ENCODE measurements at places on chromosomes 5 and 9. TPM values are rescaled to one million over a fixed set of nuclear protein-coding genes. Genes with fewer than 3 reads are reported as not detected.

ARAP3 gene
- total RNA-seq = 45.8 TPM

CCNO gene
- total RNA-seq = 0.33 TPM

LHX3 gene
- not detected for total RNA-seq

SEMA5A gene
- total RNA-seq = 0.10 TPM

CBY3 gene
- not detected for total RNA-seq

SMIM33 gene
- total RNA-seq = not detected

ACOT12 gene
- not detected for total RNA-seq

KIF24 gene
- total RNA-seq = 3.7 TPM

MELK gene
- 12.1 TPM for total RNA-seq

HAVCR1 gene
- total RNA-seq = not detected

SLC4A9 gene
- total RNA-seq = not detected

TRUB2 gene
- total RNA-seq = 16.7 TPM

OR2K2 gene
- not detected for total RNA-seq

NDFIP1 gene
- total RNA-seq = 56.1 TPM

RASGEF1C gene
- not detected for total RNA-seq

LCN12 gene
- total RNA-seq = 0.29 TPM

GARIN3 gene
- total RNA-seq = not detected

FAM221B gene
- not detected for total RNA-seq

LRRC19 gene
- not detected for total RNA-seq

ZNF462 gene
- total RNA-seq = 18.0 TPM

AP3S1 gene
- total RNA-seq = 96.7 TPM

ARID3C gene
- 0.33 TPM for total RNA-seq

ROPN1L gene
- total RNA-seq = 0.96 TPM

NME5 gene
- 1.4 TPM for total RNA-seq

OR1K1 gene
- total RNA-seq = not detected

SCGB3A1 gene
- total RNA-seq = not detected

ATP6V0E1 gene
- total RNA-seq = 172 TPM

LURAP1L gene
- total RNA-seq = 2.3 TPM

CDC25C gene
- total RNA-seq = 7.9 TPM

POU5F2 gene
- total RNA-seq = 2.2 TPM

TMEM232 gene
- 0.67 TPM for total RNA-seq

NMUR2 gene
- not detected for total RNA-seq

GABRA6 gene
- not detected for total RNA-seq

RNF180 gene
- 13.1 TPM for total RNA-seq

PCDHGA2 gene
- 1.6 TPM for total RNA-seq

SPATA31E1 gene
- total RNA-seq = not detected

CCDC192 gene
- not detected for total RNA-seq

TNFSF15 gene
- 19.3 TPM for total RNA-seq

LCP2 gene
- not detected for total RNA-seq

PCSK1 gene
- 2.3 TPM for total RNA-seq

PAEP gene
- not detected for total RNA-seq

ZNF618 gene
- total RNA-seq = 41.2 TPM

SLC1A3 gene
- not detected for total RNA-seq

SLC34A3 gene
- not detected for total RNA-seq

PCDHA4 gene
- total RNA-seq = 0.10 TPM

MYO10 gene
- total RNA-seq = 133 TPM

SPINK4 gene
- total RNA-seq = not detected

GRIN3A gene
- not detected for total RNA-seq

TAF11L5 gene
- not detected for total RNA-seq

PHF24 gene
- not detected for total RNA-seq

ZNF454 gene
- 1.1 TPM for total RNA-seq

IFNA21 gene
- total RNA-seq = not detected

LIX1 gene
- not detected for total RNA-seq

DMRT3 gene
- total RNA-seq = not detected
